Astrocyte (in vitro differentiated cells and primary cell): ENCODE measurements at places on chromosomes 2 and 18. TPM values are rescaled to one million over a fixed set of nuclear protein-coding genes. Genes with fewer than 3 reads are reported as not detected.

Gene BOLL
- total RNA-seq: not detected in 2 replicates

DNA sequence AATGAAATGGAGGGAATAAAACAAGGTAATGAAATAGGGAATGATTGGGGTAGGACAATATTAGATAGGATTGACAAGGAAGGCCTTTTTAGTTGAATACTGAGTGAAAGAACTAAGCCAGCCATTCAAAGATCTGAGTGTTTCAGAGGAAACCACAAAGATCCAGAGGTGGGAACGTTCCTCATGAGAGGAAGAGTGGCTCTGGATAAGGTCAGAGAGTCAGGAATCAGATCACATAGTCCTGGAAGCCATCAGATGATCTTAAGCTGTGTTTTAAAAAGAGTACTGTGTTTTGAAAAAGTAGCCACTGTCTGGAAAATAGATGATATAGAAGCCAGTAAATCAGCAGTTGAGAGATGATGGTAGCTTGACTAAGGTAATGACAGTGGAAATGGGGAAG, 11.8 kb downstream of the TTLL4 start:
- no peak overlapping the region for H3K4me3 ChIP-seq
- H3K4me1 ChIP-seq: no peaks in the 10 kb centered on the region
- H3K36me3 ChIP-seq: peaks cover 2% of the 10 kb centered on the region
- no peak overlapping the region for H3K27ac ChIP-seq
- DNase-seq: no peak
- no peaks in the 10 kb centered on the region for H3K27me3 ChIP-seq

Gene FBLN7
- total RNA-seq: not detected in 2 replicates

GRCh38 chr2:219131744-219132143, 28.9 kb downstream of the NHEJ1 start:
- no peaks in the 10 kb centered on the region for H3K27me3 ChIP-seq
- H3K4me3 ChIP-seq: no peak overlapping the region

DNA sequence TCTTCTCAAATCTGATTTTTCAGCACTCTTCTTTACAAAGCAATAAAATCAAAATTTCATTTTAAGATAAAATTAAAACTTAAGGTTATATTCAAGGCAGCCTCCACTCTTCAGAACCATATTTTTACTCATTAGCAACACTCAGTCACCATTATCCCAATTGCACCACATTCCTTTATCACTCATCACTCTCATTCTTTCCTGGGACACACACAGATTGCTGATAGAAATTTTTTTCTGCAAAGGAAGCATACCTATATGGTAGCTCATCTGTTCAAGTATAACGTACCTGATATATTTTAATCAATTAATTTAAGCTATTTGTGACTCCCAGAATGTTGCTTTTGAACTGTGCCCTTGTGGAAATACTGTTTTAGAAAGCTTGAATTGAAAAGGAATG, 1559.3 kb upstream of the ZEB2 start:
- H3K27me3 ChIP-seq: no peaks in the 10 kb centered on the region
- peak; percentile 20 for DNase-seq
- H3K36me3 ChIP-seq: no peaks in the 10 kb centered on the region

GRCh38 chr18:79631761-79632446, 47.7 kb upstream of the CTDP1 start:
- H3K36me3 ChIP-seq: no peaks in the 10 kb centered on the region
- no peaks in the 10 kb centered on the region for H3K4me1 ChIP-seq
- H3K4me3 ChIP-seq: no peak overlapping the region
- peaks cover under 1% of the 10 kb centered on the region for H3K27me3 ChIP-seq

Gene PKDCC
- total RNA-seq: 6.9 and 9.7 TPM in 2 replicates

DNA sequence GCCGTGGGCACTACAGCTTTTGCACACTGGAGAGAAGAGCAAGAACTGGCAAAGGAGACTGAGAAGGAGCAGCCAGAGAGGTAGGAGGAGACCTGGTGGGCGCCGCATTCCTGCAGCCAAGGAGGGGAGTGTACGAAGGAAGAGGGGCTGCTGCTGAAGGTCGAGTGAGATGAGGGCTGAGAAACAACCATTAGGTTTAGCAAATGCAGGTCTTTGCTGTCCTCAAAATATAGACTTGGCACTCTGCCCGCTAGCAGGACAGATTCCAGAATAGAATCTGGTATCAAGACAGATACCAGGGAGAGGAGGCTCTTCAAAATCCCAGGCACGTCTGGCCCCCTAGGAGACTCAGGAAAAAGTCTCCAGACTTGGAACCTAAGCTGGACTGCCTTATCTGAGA, 83.0 kb downstream of the TGOLN2 start:
- no peak overlapping the region for H3K27ac ChIP-seq
- H3K4me3 ChIP-seq: no peak overlapping the region
- H3K4me1 ChIP-seq: peaks cover 18% of the 10 kb centered on the region
- no peaks in the 10 kb centered on the region for H3K36me3 ChIP-seq
- no peak for DNase-seq
- no peaks in the 10 kb centered on the region for H3K27me3 ChIP-seq

Gene CACNB4
- total RNA-seq: 1.8 and 2.9 TPM in 2 replicates

- H3K27ac ChIP-seq: no peak overlapping the region
- DNase-seq: no peak
- H3K27me3 ChIP-seq: no peaks in the 10 kb centered on the region
- H3K36me3 ChIP-seq: peaks cover 17% of the 10 kb centered on the region
- H3K4me3 ChIP-seq: no peak overlapping the region
These were observed 49.7 kb downstream of the CDH2 start for GRCh38 chr18:28127228-28127627.

DNA sequence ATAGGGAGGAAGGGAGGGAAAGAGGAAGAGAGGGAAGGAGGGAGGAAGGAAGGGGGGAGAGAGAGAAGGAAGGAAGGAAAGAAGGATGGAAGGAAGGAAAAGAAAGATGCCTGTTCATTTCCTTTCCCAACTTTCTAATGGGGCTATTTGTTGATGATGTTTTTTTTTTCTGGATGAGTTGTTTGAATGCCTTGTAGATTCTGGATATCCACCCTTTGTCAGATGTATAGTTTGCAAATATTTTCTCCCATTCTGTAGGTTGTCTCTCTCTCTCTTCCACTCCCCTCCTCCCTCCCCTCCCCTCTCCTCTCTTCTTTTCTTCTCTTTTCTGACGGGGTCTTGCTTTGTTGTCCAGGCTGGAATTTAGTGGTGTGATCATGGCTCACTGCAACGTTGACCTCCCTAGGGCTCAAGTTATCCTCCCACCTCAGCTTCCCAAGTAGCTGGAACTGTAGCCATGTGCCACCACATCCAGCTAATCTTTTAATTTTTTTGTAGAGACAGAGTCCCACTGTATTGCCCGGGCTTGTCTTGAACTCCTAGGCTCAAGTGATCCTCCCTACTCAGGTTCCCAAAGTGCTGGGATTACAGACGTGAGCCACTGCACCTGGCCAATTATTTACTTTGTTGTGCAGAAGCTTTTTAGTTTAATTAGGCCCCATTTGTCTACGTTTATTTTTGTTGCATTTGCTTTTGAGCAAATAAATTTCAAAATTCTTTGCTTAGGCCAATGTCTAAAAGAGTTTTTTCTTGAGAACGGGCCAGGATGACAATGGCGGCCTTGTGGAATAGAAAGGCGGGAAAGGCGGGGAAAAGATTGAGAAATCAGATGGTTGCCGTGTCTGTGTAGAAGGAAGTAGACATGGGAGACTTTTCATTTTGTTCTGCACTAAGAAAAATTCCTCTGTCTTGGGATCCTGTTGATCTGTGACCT, 57.3 kb upstream of the FAM117B start:
- no peak for DNase-seq
- H3K4me3 ChIP-seq: no peak overlapping the region
- no peak overlapping the region for H3K27ac ChIP-seq
- no peaks in the 10 kb centered on the region for H3K27me3 ChIP-seq

Gene CABYR
- 7.0 and 7.8 TPM in 2 replicates for total RNA-seq

DNA sequence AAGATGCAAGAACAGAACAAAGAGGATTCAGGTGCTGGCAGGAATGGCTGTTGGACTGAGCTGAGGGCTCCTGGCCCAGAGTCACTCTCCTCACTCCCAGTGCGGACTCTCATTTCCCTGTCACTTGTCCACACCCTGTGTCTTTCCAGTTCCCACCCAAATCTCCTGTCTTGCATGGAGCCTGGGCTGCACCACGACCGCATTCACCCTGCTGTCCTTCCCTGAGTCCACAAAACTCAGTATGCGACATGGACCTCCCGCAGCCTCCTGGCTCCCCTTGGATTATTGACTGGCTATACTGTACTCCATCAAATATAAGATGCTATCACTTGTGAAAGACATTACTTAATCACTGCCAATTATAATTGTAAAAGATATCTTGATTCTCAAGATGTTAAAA, 2.5 kb upstream of the ITM2C start:
- no peaks in the 10 kb centered on the region for H3K36me3 ChIP-seq
- peaks cover 22% of the 10 kb centered on the region for H3K27me3 ChIP-seq
- H3K27ac ChIP-seq: no peak overlapping the region
- no peak for DNase-seq
- H3K4me3 ChIP-seq: no peak overlapping the region

DNA sequence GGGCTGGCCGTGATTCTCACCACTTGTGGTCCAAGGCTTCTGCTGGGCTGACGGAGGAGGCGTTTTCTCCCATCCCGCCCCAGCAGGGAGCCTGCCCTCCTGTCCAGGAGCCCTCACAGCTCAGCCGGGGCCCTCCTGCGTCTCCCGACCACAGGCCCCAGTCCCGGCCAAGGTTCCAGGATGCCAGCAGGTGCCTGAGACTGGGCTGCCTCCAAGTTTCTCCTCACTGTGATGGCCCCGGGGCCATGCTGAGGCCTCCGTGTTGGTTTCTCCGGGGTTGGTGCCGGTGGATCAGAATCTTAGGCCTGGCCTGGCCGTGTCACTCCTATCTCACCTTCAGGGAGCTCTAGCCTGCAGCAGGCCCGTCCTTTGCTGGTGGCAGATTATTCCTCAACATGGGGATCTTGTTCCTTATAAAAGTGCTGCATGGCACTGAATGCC, 5.9 kb downstream of the KCNG2 start:
- DNase-seq: no peak
- no peak overlapping the region for H3K4me3 ChIP-seq
- no peaks in the 10 kb centered on the region for H3K36me3 ChIP-seq
- peaks cover 15% of the 10 kb centered on the region for H3K27me3 ChIP-seq
- no peaks in the 10 kb centered on the region for H3K4me1 ChIP-seq

GRCh38 chr2:5846881-5847280, 154.7 kb downstream of the SOX11 start:
- H3K4me1 ChIP-seq: peaks cover 24% of the 10 kb centered on the region
- H3K27ac ChIP-seq: peak overlapping the region; percentile 51
- peak; percentile 72 for DNase-seq

Gene MTCL1
- 48.6 and 59.3 TPM in 2 replicates for total RNA-seq
